Muscle of back (tissue), 13 donors: ENCODE measurements at places on chromosomes 13 and 19. TPM values are rescaled to one million over a fixed set of nuclear protein-coding genes. Genes with fewer than 3 reads are reported as not detected.

The ZNF285 gene
- polyA plus RNA-seq = 7.1 TPM

The RASIP1 gene
- 21.6 TPM for polyA plus RNA-seq

GRCh38 chr13:36887758-36888521, 32.1 kb downstream of the SMAD9 start:
- no peak for DNase-seq

DNA sequence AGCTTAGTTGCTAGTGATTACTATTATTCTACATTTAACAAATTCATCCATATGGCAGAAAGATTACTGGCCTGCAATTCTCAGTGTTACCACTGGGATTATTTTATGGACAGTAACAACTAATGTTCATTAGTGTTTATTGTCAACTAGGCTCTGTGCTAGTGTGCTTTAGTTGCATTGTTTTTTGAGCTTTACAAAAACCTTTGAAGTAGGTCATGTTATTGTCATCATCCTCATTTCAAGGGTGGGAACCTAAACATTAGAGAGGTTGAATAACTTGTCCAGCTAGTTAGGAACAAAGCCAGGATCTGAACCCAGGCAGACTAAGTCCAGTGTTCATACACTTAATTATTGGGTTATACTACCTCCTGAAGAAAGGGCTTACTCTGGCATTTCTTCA, 27.8 kb upstream of the TDRD3 start:
- DNase-seq = no peak

DNA sequence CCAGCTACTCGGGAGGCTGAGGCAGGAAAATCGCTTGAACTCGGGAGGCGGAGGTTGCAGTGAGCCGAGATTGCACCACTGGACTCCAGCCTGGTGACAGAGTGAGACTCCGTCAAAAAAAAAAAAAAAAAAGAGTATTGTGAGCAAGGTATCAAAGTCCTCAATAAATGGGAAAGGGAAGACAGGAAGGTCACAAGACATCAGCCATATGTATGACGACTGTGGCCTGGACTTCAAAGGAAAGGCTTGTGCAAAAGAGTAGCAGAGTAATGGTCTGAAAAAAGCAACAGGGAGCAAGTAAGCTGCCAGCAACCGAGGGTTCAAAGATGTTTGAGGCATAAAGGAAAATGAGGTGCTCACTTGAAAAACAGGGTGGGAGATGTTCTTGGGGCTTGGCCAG, 116.0 kb upstream of the WASF3 start:
- DNase-seq = no peak

DNA sequence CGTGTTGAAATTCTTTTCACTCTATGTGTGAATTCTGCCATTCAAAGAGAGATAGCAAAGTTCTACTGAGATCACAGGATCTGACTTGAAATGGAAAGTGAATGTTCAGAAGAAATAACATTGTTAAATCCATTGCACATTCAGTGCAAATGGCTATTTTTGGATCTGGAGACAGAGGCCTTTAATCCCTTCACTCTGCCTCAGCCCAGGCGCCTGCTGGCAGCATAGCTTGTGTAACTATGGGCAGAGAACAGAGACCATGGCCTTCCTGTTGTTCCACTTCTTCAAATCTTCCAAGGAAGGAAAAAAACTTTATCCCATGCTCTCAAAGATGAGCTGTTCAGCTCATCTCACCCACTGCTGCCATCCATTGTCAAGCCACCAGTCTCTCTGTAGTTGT, 265.4 kb downstream of the LMO7 start:
- no peak for DNase-seq

- no peak for DNase-seq
Measured at GRCh38 chr13:101985321-101985720, 416.5 kb downstream of the FGF14 start.

DNA sequence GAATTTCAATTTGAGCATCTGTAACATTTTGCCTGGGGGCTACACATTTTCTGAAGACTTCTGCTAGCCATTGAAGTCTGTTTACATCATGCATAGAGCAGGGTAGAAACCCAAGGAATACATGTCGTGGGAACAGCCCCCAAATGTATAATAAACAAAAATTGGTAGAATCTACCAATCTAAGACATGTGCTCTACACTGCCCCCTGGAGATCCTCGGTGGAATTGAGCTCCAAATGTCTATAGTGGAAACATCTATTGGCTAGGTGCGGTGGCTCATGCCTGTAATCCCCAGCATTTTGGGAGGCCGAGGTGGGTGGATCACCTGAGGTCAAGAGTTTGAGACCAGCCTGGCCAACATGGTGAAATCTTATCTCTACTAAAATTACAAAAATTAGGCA, 57.3 kb downstream of the MBD3L2B start:
- DNase-seq = no peak

The GIPR gene
- 0.50 TPM for polyA plus RNA-seq
